ENCODE measurements at places on chromosomes 4 and X.

GRCh38 chrX:39163581-39164126 lies 362.4 kb downstream of the MID1IP1 start:
- no peak for DNase-seq

- DNase-seq = no peak
Observed at GRCh38 chr4:147328189-147328588, 152.7 kb upstream of the EDNRA start.

GRCh38 chr4:98284640-98285046 lies 23.5 kb downstream of the RAP1GDS1 start:
- no peak for DNase-seq

- DNase-seq = no peak
Observed at GRCh38 chr4:107330916-107331315, 294.8 kb upstream of the DKK2 start.

- DNase-seq = no peak
Observed at GRCh38 chr4:80336582-80336981, 1.1 kb downstream of the CFAP299 start.

- no peak for DNase-seq
Observed at GRCh38 chr4:109005523-109005922, 242.7 kb upstream of the ETNPPL start.

DNA sequence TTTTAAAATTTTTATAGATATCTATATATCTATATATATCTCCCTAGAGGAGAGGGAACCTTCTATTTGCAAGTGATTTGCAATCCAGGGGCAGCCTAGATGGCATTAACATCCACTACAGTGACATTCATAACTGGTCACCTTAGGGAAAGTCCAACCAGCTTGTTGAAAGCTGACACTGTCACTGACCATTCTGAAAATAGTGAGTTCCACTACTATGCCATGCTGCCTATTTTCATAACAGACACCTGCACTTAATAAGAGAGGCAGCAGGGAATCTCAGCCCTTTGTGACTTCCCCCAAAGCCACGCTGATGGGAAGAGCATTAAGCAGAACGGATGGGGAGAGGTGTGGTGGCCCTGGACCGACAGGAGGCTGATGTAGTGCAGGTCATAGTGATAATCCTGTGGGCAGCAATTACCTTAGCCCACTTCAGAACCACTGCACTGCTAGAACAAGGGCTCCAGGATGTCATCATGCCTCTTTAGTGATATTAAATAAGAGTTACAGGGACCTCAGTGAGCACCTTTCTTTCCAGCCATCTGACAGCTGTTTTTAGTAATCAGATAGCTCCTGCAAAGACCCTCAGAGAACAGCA lies 51.3 kb downstream of the GPRIN3 start:
- DNase-seq = no peak

DNA sequence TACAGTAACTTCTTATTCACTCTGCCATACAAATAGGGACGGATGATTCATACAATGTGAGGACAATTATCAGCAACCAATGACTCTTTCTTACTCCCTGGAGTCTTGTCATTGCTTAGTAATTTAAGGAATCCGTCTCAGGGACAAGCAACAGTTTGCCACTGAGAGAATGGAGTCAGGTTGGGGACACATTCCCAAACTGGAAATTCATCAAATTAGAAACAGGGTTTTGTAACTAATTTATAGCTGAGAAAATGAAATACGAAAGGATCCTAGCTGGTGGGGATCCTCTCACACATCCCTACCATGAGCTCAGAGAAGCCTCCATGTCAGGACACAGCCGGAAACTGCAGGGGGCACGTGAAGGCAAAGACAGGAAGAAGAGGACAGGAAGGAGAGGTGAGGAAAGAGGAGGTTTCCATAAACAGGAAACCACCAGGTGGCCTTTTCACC lies 50.4 kb upstream of the KDR start:
- no peak for DNase-seq

DNA sequence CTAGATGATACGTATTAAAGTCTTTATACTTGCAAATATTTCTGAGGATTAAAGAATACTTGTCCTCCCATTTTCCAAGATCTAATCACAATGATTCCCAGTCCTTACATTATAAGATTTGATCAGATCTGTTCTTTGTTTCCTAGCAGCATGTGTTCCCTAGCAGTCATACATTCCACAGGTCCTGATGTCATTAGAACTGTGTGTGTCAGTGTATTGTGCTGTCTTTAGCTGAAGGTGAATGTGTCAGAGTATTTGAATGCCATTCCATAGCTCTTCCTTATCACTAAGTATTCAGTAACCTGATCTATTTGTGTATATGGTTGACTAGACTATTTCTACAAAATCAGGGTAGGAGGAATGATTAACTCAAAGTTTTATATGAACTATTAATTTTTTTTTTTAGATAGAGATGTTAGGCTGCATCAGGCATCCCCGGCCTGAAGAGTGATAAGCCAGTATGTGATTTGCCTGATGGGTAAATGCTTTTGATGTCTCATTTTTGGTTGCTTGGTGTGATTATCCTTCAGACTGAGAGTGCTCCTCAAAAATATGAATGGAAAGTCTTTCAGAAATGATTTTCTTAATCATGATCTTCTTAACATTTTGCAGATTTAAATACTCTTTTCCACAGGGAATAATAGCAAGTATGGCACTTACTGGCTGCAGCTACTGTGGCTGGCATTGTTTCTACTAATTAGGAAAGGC lies 4.4 kb downstream of the ADGRL3 start:
- no peak for DNase-seq

DNA sequence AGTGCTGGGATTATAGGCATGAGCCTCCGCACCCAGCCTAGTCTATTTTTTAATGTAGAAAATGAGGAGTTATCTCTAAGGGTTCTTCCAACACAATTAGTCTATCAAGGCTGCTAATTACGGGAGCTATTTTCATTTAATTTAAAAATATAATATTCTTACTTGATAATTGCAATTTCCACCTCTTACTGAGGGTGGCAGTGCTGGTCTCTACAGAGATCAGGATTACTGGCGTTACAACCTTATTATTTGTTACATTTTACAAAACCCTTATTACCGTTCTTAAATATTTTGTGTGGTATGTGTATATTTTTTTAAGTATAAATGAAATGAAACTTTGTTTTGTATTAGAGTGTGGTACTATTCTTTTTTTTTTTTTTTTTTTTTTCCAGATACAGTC lies 17.6 kb upstream of the GK start:
- no peak for DNase-seq

DNA sequence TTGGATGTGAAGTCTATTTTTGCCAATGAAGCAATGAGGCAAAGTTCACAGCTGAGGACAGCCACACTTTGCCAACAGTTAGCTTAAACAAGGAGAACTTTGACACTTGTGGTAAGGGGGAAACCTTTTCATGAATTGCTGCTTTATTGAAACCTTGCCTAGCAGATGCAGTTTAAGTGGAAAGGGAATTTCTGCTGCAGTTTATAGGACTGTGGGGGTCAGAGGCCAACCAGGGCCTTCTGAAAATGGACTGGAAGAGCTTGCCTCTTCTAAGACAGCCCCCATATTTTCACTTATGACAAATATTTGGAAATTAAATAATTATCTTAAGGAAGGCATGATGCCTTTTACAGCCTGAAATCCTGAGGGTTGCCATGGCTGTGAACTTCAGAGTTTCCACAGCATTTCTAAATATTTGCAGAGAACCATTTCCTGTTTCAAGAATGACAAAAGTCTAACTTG lies 550.3 kb downstream of the RAB28 start:
- no peak for DNase-seq

- peak; percentile 67 for DNase-seq
Observed at GRCh38 chr4:108036213-108036612, 46.5 kb downstream of the HADH start.

- no peak for DNase-seq
Observed at GRCh38 chrX:16167181-16167580, at the start of gene MAGEB17. MAGEB17 (plus strand) TSS chrX:16167481; CDS start chrX:16170383, 2,902 bp downstream.

DNA sequence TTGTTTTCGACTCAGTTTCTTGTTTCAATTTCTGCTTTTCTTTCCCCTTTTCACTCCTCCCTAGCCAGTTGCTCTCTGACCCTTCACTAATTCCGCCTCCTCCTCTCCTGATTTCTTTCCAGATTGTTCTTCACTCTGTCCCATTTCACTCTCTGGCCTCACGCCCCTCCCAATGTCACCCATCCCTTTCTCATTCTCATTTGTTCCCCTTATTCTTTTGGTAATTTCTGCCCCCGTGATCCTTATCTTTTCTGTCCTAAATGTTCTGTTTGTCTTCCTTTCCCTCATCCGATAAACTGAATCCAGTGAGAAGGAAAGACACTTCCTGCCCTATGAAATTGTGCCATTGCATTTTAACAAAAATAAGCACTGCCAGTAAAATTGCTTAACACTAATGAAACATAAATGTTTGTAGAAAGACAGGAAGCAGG lies 94.5 kb upstream of the RASGEF1B start:
- no peak for DNase-seq

DNA sequence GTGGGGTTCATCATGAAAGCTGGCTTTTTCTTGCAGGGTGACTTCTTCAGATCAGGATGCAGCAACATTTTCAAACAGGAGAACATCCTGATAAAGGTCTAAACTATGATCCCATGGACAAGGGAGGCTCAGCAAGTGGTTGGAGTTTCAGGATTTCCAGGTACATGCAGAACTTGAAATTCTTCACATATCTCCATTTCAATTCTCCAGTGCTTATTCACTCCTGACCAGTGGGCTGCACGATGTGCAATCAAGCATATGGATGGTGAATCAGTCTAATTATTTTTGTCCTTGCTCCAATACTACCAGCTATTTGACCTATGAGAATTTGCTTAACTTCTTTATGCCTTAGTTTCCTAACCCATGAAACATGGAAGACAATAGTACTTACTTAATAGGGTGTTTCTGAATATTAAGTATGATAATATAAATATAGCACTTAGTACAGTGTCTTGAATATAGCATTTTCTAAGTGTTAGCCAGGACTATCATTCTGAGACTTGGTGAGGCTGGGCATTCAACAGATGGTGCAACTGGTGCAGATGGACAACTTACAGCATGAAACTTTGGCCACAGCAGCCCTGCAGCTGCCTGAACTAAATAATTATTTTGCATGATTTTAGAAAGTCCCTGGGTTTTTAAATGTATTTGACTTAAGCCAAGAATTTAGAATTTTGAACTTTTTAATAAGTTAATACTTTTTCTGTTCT lies 92.4 kb downstream of the HPGD start:
- DNase-seq = no peak

- no peak for DNase-seq
Observed at GRCh38 chr4:76931576-76932276, 17.8 kb upstream of the SEPTIN11 start.

- no peak for DNase-seq
Observed at GRCh38 chr4:147340111-147340510, 140.8 kb upstream of the EDNRA start.

GRCh38 chrX:84666086-84666485 lies 163.8 kb upstream of the HDX start:
- DNase-seq = no peak

DNA sequence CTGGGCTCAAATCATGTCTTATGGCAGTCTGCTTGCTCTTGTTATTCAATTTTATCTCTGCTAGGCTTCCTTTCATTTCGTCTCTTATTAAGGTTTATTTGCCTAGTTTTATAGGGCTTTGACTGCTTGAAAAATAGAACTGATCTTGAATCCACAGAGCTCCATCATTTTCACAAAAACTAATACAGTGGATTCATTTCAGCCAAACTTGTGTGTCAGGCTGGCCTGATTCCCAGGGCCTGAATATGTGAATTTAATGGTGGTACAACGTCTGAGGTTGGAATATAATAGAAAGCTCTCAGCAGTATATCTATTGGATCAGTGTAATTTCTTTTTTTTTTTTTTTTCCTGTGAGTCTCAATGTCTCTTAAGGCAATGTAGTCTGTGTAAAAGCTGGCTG lies 123.3 kb downstream of the POU4F2 start:
- DNase-seq = no peak

GRCh38 chrX:20237864-20238263 lies 28.8 kb downstream of the RPS6KA3 start:
- DNase-seq = no peak

DNA sequence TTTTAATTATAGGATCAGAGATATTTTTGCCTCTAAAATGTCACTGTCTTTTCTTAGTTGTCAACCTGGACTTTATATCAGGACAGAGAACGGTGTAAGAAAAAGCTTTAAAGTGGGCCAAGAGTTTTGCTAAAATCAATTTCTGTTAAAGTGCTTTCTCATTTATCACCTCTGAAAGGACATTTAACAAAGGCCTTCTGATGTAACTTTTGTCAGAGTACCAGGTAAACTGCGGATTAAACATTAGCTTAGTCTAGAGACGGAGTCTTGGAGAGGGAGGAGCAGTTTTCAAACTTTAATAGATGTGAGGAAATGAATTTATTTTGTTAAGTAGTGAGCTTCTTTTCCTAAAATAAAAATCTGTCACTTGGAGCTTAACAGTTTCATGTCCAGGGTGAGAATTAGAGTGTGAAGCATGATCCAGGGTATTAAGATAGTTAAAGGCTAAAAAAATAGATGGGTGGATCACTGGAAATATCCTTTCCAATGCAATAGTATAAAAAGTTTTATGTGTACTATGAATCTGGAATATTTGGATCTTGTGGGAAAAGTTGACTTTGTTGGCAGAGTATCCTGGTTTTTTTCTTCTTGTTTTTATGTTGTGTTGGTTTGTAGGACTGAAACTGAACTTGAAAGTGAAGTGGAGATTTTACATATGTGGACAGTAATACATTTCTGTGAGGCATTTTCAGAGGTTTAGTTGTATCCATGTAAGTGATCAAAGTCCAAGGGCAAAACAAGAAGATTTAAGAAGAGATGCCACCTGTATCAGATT lies 33.6 kb upstream of the BMPR1B start:
- no peak for DNase-seq

DNA sequence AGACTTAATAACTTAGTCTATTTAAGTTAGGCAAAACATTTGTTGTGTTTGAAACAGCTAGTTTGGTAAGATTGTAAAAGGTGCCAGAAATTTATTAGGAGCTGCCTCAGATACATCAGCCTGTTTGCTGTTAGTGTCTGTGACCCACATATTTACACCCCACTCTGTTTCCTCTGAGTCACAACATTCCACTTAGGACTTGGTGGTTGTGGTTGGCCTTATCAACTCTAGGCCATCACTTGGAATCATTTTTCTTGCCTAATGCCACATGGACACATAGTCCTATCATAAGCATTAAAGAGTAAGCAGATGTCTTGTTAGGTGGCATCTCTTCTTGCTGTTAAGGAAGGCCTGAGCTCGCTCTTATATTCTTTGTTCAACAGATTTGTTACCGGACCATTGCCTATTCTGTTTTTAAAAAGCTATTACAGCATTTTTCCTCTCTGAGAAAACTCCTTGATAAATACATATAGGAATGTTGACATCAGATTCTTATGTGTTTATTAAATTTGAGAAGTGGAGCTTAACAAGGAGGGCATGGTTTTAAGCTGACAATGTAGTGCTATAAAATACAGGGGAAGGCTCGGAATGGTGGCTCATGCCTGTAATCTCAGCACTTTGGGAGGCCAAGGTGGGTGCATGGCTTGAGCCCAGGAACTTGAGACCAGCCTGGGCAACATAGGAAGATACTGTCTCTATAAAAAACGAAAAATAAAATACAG lies 51.2 kb upstream of the PGRMC2 start:
- DNase-seq = no peak

- DNase-seq = peak; percentile 38
Observed at GRCh38 chrX:153970357-153971123, 1.1 kb downstream of the HCFC1 start.

- no peak for DNase-seq
Observed at GRCh38 chr4:171719691-171720090, 93.5 kb upstream of the GALNTL6 start.
